ENCODE measurements at places on chromosomes 2 and 18.

GRCh38 chr2:234682492-234683228 lies 185.8 kb upstream of the ARL4C start:
- DNase-seq = no peak

GRCh38 chr2:48146552-48146951 lies 240.3 kb upstream of the FBXO11 start:
- DNase-seq = peak; percentile 70

DNA sequence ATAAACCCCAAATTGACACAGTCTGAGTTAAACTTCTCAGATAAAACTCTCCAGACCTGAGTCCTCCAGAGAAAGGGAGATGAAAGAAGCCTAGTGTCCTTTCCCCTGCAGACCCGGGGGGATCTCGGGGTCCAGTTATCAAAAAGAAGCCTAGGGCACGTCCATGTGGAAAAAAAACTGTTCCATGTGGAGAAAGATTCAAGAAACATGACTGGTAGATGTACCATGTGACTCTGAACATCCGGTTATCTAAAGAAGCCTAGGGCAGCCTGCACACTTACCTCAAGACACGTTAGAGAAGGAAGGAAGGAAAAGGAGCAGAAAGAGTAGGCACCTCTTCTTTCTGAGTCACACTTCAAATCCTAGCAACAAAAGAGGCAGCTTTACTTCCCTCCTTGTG lies 421.0 kb downstream of the LRATD1 start:
- DNase-seq = no peak

GRCh38 chr2:7047661-7048060 lies 130.4 kb downstream of the RNF144A start:
- DNase-seq = no peak

DNA sequence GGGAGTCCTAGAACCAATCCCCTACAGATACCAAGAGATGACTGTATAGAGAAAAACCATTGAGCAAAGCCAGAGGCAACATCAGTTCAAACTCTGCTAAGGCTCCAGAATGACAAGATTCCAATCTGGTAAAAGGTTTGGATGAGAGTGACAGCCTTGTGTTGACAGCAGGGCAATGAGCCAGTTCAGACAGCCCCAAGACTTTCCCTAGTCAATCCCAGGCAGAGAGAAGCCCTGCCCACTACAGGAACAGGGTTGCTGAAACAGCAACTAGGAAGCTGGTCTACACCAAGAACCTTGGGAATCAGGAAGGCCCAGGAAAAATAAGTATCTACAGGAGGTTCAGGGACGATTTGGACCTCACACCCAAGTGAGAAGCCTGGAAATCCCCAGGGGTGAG lies 3.3 kb downstream of the PSTPIP2 start:
- DNase-seq = peak; percentile 13

DNA sequence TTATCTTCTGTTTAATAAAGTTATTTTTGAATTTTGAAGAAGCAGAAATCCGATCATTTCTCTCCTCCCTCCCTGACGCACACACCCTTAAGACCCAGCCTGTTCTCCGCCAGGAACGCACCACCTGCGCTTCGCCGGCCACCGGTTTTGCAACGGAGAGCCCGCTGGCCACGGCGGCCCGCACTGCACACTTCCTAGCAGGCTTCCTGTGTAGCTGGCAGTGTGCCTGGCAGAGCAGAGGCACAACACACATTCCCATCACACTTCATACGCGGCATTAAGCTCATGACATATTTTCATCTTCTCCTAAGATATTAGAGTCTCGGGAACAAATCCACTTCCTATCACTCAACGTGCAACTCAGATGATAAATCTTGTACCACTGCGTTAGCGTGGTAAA lies 148.0 kb downstream of the HDAC4 start:
- DNase-seq = no peak

DNA sequence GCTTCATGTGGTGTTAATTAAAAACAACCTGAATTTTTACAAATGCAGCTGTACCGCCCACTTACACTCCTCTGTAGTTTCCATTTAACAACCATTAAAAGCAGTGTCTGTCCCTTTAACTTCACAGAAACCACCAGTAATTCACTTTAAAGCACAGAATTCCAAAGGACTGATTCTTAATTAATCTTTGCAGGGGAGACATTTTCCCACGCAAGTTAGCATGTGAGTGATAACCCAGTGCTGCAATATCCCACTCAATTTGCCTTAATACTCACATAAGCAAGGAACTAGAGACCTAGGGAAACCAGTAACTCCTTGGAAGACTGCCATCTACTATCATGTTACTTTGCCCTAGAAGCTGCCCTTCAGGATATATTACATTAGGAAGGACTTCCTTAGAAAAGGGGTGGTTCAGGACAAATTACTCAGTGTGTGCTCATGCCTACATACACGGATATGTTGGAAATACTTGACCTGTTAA lies 102.3 kb downstream of the OSR1 start:
- no peak for DNase-seq

GRCh38 chr2:85327160-85327821 lies 498 bp downstream of the TGOLN2 start:
- peak; percentile 41 for DNase-seq

- no peak for DNase-seq
Measured at GRCh38 chr2:36482576-36483214, 115.3 kb downstream of the FEZ2 start.

- DNase-seq = peak; percentile 63
Measured at GRCh38 chr2:219175928-219176817, 552 bp downstream of the CNPPD1 start.

DNA sequence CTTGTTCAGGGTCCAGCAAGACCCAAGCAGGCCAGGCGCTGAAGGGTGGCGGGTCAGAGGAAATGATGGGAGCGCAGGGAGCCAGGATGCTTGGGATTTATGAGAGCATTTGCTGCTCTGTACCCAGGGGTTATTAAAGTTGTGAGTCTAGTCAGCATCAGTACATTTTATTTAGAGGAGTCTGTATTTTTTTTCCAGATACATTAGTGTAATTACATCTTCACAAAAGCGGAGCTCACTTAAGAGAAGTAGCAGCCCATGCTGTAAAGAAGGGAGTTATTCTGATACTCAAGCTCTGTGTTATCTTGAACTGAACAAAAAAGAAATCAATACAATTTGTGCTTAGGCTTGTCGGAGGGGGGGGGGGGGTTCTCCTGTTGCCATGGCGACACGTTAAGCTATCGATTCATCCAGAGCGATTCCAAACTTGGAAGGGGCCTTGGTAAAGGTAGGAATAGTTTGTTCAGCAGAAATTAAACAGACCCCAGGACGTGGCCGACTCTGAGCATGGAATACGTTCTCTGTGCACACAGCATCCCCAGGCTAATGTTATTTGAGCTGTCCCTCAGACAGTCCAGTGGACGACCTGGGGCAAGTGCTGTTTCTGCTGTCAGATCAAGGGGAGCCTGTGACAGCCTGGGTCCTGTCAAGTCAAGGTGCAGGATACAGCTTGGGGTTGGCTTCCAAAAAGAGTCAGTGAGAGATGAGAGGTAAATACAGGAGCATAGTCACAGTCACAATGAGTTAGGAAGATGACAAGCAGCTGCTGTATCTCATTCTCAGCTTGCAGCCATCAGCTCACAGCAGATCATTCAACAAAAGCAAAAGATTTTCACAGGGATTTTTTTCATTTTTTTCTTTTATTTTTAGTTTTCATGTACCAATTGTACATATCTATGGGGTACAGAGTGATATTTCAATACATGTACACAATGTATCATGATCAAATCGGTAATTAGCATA lies 387.6 kb downstream of the DCDC2C start:
- no peak for DNase-seq

DNA sequence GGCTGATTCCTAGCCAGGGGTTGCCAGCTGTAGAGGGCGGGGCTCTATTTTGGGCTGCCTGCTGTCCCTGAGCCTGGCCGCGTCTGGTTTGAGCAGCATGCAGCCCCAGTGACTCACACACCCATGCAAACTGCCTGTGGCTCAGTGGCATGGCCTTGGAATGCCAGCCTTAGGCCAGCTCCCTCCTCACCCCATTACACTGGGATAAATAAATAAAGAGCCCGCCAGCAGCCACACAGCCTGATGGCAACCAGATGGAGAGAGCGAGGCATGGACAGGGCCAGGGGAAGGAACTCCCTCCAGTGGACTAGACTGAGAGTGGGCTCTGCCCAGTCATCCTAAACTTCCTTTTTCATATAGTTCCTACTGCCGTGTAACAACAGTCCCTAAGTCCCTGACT lies 18.3 kb downstream of the NHEJ1 start:
- DNase-seq = no peak

DNA sequence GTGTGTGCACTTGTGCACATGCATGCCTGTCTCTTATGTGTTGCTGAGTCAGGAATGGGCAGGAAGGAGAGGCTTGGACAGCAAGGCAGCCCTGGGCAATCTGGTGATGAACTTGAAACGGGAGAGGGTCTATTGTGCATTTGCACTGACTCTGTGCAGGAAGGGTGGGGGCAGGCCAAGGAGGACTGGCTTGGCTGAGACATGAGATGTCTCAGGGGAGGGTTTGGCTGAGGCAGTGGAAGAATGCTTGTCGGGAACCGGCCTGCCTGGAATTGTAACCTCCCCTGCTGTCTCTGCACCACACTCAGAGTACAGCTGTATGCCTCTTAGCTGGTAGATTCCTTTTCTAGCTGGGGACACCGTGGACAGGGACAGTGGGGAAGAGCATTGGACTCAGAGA lies 176.1 kb upstream of the TNP1 start:
- DNase-seq = no peak

GRCh38 chr2:228102949-228103348 lies 78.5 kb downstream of the SPHKAP start:
- DNase-seq = no peak

DNA sequence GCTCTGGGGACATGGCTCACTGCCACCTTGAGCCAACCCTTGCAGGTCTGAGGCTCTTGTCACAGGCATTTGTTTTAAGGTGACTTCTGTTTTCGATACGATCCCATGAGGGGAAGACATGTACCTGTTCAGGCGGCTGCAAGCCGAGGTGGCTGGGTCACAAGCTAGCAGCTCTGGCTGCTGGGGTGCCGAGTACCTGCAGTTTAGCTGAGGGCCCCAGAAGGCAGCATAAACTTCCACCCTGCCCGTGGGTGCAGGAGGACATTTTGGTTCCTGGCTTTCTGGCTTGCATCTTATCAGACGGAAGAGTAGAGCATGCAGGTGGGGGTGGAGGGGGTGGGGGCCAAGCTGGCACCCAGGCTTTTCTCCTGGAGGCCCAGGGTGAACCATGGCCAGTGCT lies 28.4 kb downstream of the COA5 start:
- no peak for DNase-seq

GRCh38 chr18:23864624-23865023 lies 149.9 kb upstream of the TTC39C start:
- peak; percentile 19 for DNase-seq

GRCh38 chr2:172070936-172071335 lies 14.4 kb upstream of the DLX1 start:
- DNase-seq = no peak

GRCh38 chr18:26806224-26806623 lies 59.3 kb downstream of the AQP4 start:
- DNase-seq = no peak
